PC-3 (cell line): ENCODE measurements at places on chromosomes 5 and 9. TPM values are rescaled to one million over a fixed set of nuclear protein-coding genes. Genes with fewer than 3 reads are reported as not detected.

Gene TSC1
- total RNA-seq = 15.6 and 19.3 TPM in 2 replicates

Gene PLCXD3
- 5.0 TPM in 2 replicates for total RNA-seq

Gene SLC6A3
- total RNA-seq = not detected in 2 replicates

- H3K27ac ChIP-seq = no peak overlapping the region
- peak; percentile 6 for DNase-seq
- no peaks in the 10 kb centered on the region for H3K4me1 ChIP-seq
- no peaks in the 10 kb centered on the region for H3K36me3 ChIP-seq
These were observed 817.5 kb downstream of the EFNA5 start for GRCh38 chr5:106853266-106853665.

GRCh38 chr5:93890657-93891056 is 149.3 kb upstream of the POU5F2 start:
- no peaks in the 10 kb centered on the region for H3K4me1 ChIP-seq
- no peaks in the 10 kb centered on the region for H3K36me3 ChIP-seq
- no peak overlapping the region for H3K27ac ChIP-seq
- DNase-seq = no peak
- H3K4me3 ChIP-seq = no peak overlapping the region
